ENCODE measurements at places on chromosomes 2 and 18. TPM values are rescaled to one million over a fixed set of nuclear protein-coding genes. Genes with fewer than 3 reads are reported as not detected.

PGAP1 gene
- polyA plus RNA-seq: 7.1 TPM

- no peak for DNase-seq
Measured at GRCh38 chr2:29273004-29273684, 157.9 kb downstream of the CLIP4 start.

DNA sequence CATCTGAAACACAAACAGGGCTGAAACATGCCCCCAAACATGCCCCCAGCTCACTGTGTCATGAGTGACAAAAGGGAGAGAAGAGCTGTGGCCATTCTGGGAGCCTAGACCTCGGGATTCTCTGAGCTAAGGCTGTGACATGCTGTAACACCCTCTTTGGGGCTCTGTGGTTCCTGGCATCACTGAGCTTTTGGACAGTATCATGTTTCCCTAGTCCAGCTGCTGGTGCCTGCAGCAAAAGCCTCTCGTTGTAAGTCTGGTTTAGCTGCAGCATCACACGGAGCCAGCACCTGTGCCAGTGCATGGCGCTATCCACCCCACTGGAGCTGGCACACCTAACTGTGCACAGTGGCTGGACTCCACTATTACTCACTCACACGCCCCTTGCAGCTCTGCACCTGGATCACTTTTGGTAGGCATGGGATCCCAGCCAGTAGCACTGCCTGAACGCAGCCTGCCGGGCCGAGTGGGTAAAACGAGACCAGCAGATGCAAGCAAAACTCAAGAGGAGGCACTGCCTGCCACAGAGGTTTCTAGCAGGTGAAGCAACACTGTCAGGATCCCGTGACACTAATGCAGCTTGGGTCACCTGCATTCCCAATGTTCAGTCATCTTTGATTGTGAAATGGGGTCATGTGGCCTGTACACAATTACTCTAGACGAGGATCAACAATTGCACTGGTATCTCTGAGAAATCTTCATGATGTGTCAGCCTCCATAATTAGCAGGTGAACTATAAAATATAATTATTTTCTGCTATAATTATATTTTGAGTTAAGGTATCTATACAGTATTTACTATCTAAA is 547.2 kb downstream of the ZNF804A start:
- DNase-seq: no peak

DNA sequence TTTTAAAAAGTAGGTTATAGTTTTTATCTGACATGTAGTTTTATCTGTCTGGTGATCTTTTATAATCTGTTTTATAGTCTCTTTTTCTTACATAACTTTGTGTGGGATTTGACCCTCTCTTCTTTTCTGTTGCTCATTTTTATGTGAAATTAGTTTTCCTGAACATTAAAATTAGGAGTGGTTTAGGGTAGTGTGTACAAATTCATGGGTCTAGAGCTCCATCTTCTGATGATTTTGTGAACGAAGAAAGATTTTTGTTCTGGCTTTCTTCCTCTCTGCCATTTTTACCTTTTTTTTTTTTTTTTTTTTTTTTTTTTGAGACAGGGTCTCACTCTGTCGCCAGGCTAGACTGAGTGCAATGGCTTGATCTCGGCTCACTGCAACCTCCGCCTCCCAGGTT is 46.6 kb downstream of the SLC30A6 start:
- no peak for DNase-seq

RNF152 gene
- polyA plus RNA-seq: 10.1 TPM

TMEM163 gene
- not detected for polyA plus RNA-seq

RAB17 gene
- 3.7 TPM for polyA plus RNA-seq

- DNase-seq: no peak
Measured at GRCh38 chr2:34815052-34815741, 1216.1 kb upstream of the FAM98A start.

DNA sequence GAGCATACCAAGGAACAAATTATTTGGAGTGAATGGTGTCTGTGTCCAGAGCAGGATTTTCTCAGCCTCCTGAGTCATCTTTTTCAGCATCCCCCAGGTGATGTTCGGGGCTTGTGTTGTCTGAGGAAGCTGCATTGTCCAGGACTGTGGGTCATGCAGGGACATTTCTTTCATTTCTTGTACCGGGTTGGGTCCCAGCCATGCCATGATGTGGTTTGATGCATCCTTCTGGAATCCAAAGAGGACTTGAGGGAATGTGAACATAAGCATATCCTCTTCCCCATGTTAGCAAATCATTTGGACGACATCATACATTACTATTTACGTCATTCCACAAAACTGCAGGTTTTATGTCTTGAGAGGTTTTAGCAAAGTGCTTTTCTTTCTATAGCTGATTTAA is 797.8 kb downstream of the CCDC85A start:
- DNase-seq: no peak

DNA sequence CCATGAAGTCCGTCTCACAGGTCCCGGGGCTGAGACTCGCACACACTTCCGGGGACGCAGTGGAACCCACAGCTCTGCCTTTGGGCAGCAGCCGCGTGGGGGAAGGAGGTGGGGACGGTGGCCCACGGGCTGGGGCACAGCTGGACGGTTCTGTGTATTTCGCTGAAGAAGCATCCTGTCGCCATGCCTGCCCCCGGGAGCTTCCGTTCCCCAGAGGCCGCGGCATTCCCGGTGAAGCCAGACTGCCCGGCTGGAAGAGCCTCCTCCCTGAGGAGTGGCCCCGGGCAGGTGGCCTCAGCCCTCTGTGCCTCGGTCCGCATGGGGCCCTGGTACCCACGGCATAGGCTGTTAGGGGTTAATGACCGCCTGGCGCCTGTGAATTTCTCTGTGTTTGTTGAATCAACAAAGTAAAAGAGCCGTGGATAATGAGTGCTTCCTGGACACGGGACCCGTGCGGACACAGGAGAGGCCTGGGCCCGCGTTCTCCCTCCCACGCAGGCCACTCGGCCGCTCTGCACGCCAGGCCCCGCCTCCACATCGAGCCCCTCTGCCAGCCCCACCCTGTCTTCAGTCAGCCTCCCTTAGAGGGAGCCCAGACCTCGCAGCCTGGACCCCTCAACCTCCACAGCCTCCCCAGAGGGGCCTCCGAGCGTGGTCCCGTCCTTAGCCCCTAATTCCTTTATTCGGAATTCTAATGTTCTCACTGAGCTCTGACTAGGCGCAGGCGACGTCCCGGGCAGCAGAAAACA is 51.0 kb downstream of the KCNG2 start:
- DNase-seq: no peak

SLC14A1 gene
- not detected for polyA plus RNA-seq

DNA sequence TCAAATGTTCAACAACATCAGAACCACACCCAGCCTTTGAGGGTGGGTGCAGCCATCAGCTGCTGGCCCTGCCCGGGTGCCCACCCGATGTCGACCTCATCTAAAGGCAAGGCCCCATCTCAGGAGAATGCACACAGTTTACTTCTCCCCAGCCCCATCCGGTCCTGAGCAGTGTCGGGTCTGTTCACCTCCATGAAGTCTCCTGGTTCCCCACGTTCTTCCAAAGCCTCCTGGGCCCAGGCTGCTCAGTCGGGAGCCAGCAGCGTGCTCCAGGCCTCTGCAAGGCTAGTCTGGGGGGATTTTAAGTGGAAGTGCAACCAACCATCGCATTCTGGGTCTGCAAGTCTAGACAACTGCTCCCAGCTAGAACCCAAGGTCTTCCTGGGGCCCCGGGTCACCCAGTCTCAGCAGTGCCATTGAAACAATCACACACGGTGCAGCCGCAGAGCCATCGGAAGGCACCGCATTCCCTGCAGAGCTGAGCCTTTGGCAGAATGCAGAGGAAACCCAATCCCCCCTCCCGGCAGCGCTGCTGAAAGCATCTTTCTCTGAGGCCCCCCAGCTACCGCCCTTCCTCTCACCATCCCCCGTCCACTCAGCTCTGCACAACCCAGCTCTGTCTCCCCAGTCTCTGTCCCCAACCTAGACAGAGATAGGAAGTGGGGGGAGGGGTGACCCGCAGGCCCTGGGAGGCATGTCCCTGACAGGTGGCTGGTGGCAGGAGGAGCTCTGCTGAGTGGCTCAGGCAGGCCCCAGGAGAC is 8.5 kb downstream of the ESPNL start:
- DNase-seq: no peak

DNA sequence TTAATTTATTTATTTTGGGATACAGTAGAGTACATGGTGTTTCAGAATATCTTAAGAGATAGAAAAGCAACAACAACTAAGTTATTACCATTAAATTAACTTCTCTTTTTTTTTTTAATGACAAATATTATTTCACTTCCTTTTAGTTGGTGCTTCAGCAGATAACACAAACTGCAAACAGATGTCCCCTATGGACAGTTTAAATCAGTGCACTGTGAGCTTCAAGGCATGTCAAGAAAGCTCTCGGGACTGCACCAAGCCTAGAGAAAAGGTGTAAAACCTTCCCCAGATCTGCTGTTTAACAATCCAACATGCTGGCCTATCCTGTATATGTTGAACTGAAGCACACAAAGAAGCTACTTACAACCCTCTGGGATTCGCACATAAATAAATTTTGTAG is 122.7 kb downstream of the TCF4 start:
- DNase-seq: no peak

CFAP210 gene
- 0.30 TPM for polyA plus RNA-seq

DNA sequence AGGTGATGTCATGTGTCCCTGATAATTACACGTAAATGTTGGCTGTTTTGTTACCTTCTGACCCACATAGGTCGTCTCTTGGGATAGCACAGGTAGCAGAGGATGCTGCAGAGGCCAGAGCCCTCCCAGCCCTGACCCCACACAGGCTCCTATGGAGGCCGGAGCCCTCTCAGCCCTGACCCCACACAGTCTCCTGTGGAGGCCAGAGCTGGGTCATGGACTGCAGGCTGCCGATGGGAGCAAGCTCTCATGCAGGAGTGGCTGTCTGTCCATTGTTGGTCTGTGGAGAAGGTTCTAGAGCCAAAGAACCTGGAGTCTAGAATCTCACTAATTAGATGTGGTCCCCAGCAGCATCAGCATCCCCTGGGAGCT is 155.5 kb downstream of the LDLRAD4 start:
- DNase-seq: no peak

APCDD1 gene
- 8.5 TPM for polyA plus RNA-seq

DNA sequence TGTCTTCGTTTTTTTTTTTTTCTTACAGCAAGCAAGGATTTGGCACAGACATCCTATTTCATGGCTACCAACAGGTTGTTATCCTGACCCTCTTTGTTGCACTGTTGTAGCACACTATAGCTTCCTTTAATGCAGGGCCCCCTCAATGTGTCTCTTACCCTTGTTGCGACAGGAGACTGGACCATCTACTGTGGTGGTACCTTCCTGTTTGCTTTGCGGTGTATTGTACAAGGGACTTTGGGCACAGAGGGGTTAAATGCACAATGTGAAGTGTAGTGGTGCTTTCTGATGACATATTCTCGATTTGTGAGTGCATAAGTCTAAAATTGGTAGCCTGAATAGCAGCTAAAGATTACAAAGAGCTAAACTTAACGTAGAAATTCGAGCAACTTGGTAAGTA is 27.5 kb downstream of the CCNT2 start:
- no peak for DNase-seq

ABCG5 gene
- polyA plus RNA-seq: not detected

GRCh38 chr2:42770288-42771131 is 6.6 kb upstream of the OXER1 start:
- no peak for DNase-seq

DNA sequence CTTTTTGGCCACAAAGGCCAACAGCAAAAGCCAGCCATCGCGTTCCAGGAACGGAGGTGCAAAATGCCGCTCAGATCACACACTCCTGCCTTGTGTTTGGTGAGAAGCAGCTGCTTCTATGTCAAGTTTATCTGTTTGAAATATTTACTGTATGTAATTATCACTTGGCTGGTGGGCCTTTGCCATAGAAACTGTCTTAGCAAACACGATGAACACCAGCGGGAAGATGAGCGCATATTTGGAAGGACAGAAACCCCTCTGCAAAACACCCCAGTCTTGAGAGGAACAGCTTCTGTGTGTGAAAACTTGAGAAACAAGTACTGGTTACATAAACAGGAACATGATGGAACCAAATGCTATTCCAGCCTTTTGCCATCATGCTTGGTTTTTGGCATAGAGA is 59.7 kb downstream of the SCG2 start:
- DNase-seq: no peak

TRIB2 gene
- 8.8 TPM for polyA plus RNA-seq

GRCh38 chr2:196259507-196260481 is 88.4 kb upstream of the STK17B start:
- peak; percentile 61 for DNase-seq

SLC8A1 gene
- polyA plus RNA-seq: 2.7 TPM

DNA sequence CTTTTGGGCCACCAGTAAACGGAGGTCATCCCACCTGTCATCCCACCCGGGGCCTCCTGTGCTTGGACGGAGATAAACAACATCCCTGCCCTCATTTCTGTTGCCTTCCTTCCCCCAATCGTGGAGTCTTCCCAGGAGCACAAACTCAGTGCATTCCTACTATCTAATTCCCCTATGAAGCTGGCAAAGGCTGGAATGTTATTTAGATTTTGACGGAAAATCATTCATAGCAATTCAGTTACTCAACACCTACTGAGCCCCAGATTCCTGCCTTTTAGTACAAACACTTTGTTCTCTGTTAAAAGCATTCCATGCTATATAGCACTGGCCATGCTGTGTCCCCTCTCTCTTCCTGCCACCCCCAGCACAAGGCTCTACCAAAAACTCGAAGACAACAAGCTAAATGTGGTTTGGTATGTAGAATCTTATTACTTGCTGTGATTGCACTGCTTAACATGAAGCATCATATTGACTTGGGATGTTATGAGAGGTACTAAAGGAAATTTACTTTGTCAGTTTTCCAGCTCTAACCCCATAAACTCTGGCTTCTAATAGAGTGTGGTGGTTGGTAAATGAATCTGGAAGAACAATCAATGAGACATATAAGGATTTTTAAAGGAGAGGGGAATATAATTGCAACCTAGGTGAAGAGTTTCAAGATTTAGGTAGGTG is 32.3 kb upstream of the IMPA2 start:
- DNase-seq: no peak

- DNase-seq: no peak
Measured at GRCh38 chr2:7444626-7445025, 527.4 kb downstream of the RNF144A start.

HOXD12 gene
- not detected for polyA plus RNA-seq

DNA sequence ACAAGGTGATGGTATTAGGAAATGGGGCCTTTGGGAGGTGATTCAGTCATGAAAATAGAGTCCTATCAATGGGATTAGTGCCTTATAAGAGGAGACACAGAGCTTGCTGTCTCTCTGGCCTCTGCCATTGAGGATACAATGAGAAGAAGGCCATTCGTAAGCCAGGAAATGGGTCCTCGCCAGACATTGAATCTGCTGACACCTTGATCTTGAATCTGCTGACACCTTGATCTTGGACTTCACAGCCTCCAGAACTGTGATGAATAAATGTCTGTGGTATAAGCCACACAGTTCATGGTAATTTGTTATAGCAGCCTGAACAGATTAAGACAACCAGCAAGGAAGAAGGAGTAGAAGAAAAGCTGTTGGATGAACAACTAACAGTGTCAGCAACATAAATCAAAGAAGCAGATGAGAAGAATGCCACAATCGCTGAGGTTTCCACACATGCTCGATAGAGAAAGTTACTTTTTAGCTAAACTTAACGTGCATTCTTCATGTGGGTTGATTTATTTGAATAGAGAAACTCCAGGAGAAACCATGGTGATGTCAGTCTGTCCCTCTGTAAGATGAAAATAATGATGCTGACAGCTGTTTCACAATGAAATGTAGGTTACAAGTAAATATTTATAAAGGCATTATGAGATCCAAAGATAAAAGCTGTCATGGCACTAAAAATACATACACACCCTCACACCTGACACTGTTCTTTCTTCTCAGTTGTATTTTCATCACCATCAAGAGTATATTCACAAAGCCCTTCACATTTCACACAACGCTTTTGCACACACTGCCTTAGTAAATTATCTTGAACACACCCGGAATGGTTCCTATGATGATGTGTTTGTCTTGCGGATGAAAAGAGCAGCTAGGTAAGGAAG is 153.7 kb upstream of the NCK2 start:
- no peak for DNase-seq

GRCh38 chr2:10820978-10821695 is 8.6 kb upstream of the PDIA6 start:
- DNase-seq: no peak

Measured in keratinocyte (primary cell).